Endodermal cell (in vitro differentiated cells): ENCODE measurements at places on chromosomes 1 and 21. TPM values are rescaled to one million over a fixed set of nuclear protein-coding genes. Genes with fewer than 3 reads are reported as not detected.
A peak's percentile ranks its signal among the peaks of the same experiment; 100 is the strongest.

- no peaks in the 10 kb centered on the region for H3K36me3 ChIP-seq
- no peak overlapping the region for H3K27ac ChIP-seq
- DNase-seq, result no peak
- peaks cover 15% of the 10 kb centered on the region for H3K4me1 ChIP-seq
- H3K4me3 ChIP-seq, result no peak overlapping the region
These were observed 1.7 kb upstream of the IL6R start for GRCh38 chr1:154403261-154403943.

GRCh38 chr1:77399250-77400086 is 117.6 kb downstream of the AK5 start:
- no peak overlapping the region for H3K27ac ChIP-seq
- peaks cover 11% of the 10 kb centered on the region for H3K4me1 ChIP-seq

DNA sequence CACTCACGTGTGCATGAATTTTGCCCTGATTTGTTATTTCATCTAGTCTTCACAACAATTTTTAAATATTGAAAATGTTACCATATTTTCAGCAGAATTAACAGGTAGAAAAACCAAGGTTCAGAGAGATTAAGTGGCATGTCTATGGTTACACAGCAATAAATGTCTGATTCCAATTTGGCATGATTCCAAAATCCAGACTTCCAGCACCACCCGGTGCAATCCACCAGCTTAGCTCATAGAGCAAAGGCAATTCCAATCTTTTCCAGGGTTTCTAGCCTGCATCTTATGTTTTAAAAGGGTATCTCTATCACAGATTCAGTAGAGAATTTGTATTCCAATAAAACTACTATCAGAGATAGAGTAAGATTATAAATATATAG is 161.8 kb downstream of the TPR start:
- H3K4me3 ChIP-seq, result no peak overlapping the region
- H3K4me1 ChIP-seq, result peaks cover 5% of the 10 kb centered on the region

Gene PYCR2
- 87.2 to 96.4 TPM (median 94.5 TPM) in 3 replicates for total RNA-seq

GRCh38 chr1:2845869-2846268 is 44.4 kb upstream of the TTC34 start:
- H3K27ac ChIP-seq, result no peak overlapping the region
- no peaks in the 10 kb centered on the region for H3K4me1 ChIP-seq
- no peak overlapping the region for H3K4me3 ChIP-seq
- H3K27me3 ChIP-seq, result no peaks in the 10 kb centered on the region

DNA sequence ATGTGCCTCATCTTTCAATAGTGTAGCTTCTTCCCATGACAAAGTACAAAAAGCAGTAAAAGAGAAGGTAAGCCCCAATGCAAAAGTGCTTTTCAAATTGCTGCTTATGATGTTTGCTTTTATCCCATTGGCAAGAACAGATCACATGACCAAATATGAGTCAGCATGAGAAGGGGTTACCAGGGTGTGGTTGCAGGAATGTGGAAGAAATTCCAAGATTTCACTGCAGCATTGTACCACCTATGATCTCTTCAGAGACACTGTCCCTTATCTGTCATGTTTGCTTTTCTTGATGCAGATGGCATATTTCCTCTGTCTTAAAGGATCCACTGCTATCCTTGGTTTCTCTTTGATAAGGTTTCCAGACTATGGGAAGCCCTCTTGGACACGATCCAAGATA is 1006.9 kb upstream of the PRMT6 start:
- no peaks in the 10 kb centered on the region for H3K27me3 ChIP-seq
- H3K36me3 ChIP-seq, result no peaks in the 10 kb centered on the region
- H3K4me3 ChIP-seq, result no peak overlapping the region
- H3K27ac ChIP-seq, result no peak overlapping the region
- no peaks in the 10 kb centered on the region for H3K4me1 ChIP-seq

Gene PLEKHN1
- 1.3 to 2.2 TPM (median 1.5 TPM) in 3 replicates for total RNA-seq

Gene RBM11
- total RNA-seq, result 13.5 to 26.6 TPM (median 14.2 TPM) in 3 replicates

GRCh38 chr1:9004700-9005394 is 21.4 kb downstream of the SLC2A7 start:
- no peak overlapping the region for H3K4me3 ChIP-seq
- no peak overlapping the region for H3K27ac ChIP-seq
- no peaks in the 10 kb centered on the region for H3K27me3 ChIP-seq
- peak; percentile 97 for DNase-seq
- H3K36me3 ChIP-seq, result no peaks in the 10 kb centered on the region
- H3K4me1 ChIP-seq, result peaks cover 5% of the 10 kb centered on the region

- no peak overlapping the region for H3K27ac ChIP-seq
- no peak for DNase-seq
- no peaks in the 10 kb centered on the region for H3K27me3 ChIP-seq
- no peaks in the 10 kb centered on the region for H3K4me1 ChIP-seq
These were observed 481.2 kb upstream of the NR5A2 start for GRCh38 chr1:199546323-199546722.

DNA sequence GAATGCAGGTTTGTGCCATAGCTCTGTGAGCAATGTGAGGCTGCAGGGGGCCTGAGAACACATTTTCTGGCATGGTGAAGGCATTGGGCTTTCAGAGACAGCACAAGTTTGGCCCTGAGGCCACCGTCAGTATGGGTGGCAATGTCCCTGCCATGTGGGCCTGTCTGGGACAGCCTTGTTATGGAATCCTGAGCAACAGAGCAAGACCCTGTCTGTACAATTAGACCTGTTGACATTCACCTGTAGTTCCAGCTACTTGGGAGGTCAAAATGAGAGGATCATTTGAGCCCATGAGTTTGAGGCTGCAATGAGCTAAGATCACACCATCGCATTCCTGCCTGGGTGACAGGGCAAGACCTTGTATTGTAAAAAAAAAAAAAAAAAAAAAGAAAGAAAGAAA is 35.6 kb downstream of the PRDM15 start:
- H3K4me3 ChIP-seq, result no peak overlapping the region
- DNase-seq, result no peak

Gene RNU1-1
- 2,322 to 3,611 TPM (median 3,596 TPM) in 3 replicates for total RNA-seq

- H3K27me3 ChIP-seq, result no peaks in the 10 kb centered on the region
- no peak for DNase-seq
- no peak overlapping the region for H3K27ac ChIP-seq
These were observed 6.3 kb upstream of the TTC39A start for GRCh38 chr1:51336711-51337110.

Gene KRTAP12-2
- not detected in 2 replicates for total RNA-seq

GRCh38 chr1:100869996-100870395 is 24.6 kb downstream of the EXTL2 start:
- H3K27ac ChIP-seq, result no peak overlapping the region
- H3K4me1 ChIP-seq, result peaks cover 2% of the 10 kb centered on the region
- peaks cover 11% of the 10 kb centered on the region for H3K36me3 ChIP-seq
- DNase-seq, result no peak

DNA sequence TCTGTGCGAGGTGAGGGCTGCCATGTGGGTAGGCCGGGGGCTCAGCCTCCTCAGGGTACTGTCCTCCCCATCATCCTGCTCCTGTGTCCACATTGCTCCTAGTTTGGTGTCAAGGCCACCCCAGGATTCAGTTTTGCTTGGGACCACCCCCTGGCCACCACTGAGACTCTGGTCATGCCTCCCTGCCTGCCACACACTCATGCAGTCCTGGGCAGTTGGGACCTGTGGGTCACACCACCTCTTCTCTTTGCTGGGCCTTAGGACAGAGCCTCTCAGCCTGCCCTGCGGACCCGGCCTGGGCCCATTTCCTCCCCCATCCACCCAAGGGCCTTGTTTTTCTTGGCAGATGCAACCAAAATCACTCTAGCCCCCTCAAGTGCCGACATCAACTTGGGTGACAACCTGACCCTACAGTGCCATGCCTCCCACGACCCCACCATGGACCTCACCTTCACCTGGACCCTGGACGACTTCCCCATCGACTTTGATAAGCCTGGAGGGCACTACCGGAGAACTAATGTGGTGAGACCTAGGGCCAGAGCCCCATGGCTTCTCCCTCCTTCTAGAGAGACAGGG is 19.4 kb downstream of the TMEM81 start:
- no peaks in the 10 kb centered on the region for H3K36me3 ChIP-seq
- no peaks in the 10 kb centered on the region for H3K27me3 ChIP-seq
- H3K27ac ChIP-seq, result no peak overlapping the region
- no peaks in the 10 kb centered on the region for H3K4me1 ChIP-seq
- no peak overlapping the region for H3K4me3 ChIP-seq

GRCh38 chr1:162627662-162628296 is 4.5 kb upstream of the DDR2 start:
- H3K36me3 ChIP-seq, result no peaks in the 10 kb centered on the region
- no peak overlapping the region for H3K27ac ChIP-seq
- no peaks in the 10 kb centered on the region for H3K4me1 ChIP-seq
- DNase-seq, result no peak
- no peak overlapping the region for H3K4me3 ChIP-seq

Gene SLC9C2
- 1.1 TPM in 1 of 3 replicates, not detected in the others for total RNA-seq

DNA sequence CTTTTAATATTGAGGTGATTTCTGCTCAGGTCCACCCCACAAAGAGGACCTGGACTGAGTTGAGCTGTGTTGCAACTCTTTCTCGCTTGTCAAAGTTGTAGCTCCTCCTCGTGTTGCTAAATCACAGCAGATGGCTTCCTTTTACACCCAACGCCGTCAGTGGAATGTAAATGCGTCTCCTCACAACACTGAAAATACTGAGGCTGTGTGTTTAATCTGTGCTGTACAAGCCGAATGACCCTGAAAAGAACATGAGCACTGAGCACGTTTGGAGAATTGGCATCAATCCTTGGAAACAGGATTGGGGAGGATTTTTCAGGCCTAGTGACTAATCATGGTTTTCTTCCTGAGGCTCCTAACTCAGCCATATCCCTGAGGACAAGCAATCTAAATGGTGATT is 196.0 kb downstream of the CRB1 start:
- H3K4me1 ChIP-seq, result no peaks in the 10 kb centered on the region
- H3K27me3 ChIP-seq, result no peaks in the 10 kb centered on the region
- H3K36me3 ChIP-seq, result no peaks in the 10 kb centered on the region
- H3K27ac ChIP-seq, result no peak overlapping the region
- no peak for DNase-seq

- no peaks in the 10 kb centered on the region for H3K27me3 ChIP-seq
- H3K36me3 ChIP-seq, result no peaks in the 10 kb centered on the region
- no peak overlapping the region for H3K27ac ChIP-seq
- DNase-seq, result no peak
- H3K4me3 ChIP-seq, result no peak overlapping the region
These were observed 152.3 kb downstream of the SNX7 start for GRCh38 chr1:98813738-98814309.

- H3K27ac ChIP-seq, result no peak overlapping the region
- DNase-seq, result no peak
- H3K4me3 ChIP-seq, result no peak overlapping the region
- H3K27me3 ChIP-seq, result no peaks in the 10 kb centered on the region
These were observed 54.0 kb downstream of the KIAA0040 start for GRCh38 chr1:175138579-175138978.

Gene DNALI1
- 39.5 to 43.9 TPM (median 43.0 TPM) in 3 replicates for total RNA-seq

- H3K36me3 ChIP-seq, result no peaks in the 10 kb centered on the region
- H3K27me3 ChIP-seq, result no peaks in the 10 kb centered on the region
- H3K27ac ChIP-seq, result no peak overlapping the region
- no peak for DNase-seq
- H3K4me1 ChIP-seq, result peaks cover 3% of the 10 kb centered on the region
These were observed 129.9 kb downstream of the SLC30A10 start for GRCh38 chr1:219798283-219799030.

DNA sequence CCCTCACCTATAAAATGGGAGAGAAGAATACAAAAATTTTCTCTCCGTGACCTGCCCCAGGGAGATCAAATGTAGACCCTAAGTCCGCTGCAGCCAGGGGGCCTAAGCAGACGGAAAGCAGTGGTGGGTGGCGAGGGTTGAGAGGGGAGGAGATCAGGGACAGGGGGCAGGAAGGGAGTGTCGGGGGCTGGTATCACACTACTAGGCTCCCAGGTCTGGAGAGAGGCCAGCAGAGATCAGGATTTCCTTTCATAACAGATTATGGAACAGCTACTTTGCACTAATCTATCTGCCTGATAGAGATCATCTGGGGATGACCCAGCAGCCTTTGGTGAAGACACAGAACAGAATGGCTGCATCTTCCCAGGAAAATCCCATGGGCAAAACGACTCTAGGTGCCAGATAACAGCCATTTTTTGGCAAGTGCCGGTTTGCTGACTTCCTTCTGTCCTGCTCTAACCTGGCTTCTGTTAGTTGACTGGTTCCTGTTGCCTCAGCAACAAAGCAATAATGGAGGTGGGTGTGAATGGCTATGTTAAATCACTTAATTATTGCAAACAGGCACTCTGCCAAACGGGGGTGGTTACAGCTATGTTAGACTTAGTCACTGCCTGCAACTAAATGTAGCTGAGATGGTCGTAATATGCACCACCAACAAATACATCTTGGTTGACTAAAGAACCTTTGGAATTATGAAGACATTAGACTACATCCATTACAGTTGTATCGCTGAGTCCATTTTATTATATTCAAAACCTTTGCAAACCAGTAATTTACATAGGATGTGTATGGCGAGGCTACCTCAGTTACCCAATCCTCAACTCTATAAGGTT is 30.0 kb upstream of the EPS8L3 start:
- no peak overlapping the region for H3K27ac ChIP-seq
- peak; percentile 83 for DNase-seq
- H3K4me3 ChIP-seq, result no peak overlapping the region
- H3K36me3 ChIP-seq, result no peaks in the 10 kb centered on the region
- H3K4me1 ChIP-seq, result no peaks in the 10 kb centered on the region
- H3K27me3 ChIP-seq, result no peaks in the 10 kb centered on the region

Gene LAMTOR2
- total RNA-seq, result 84.4 and 88.2 TPM in 2 replicates

DNA sequence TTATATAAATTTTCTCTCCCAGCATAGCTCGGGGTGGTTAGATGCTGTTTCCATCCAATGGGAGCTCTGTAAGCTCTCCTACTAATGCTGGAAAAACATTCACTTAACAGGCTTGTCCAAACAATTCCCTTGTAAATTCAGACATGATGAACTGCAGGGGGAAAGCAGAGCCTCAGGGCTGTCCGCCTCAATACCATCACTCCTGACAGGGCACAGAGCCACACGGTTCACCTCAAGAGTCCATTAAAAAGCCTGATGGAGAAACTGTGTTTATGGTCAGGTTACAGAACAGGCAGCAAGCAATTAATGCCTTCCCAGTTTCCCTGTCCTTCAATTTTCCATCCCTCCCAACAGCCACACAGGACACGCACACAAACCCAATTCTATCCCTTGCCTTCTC is 171.0 kb downstream of the BRINP2 start:
- peaks cover 32% of the 10 kb centered on the region for H3K27me3 ChIP-seq
- no peak overlapping the region for H3K4me3 ChIP-seq
- no peaks in the 10 kb centered on the region for H3K36me3 ChIP-seq
- DNase-seq, result no peak
